Anterior cingulate cortex (tissue), 58 donors: ENCODE measurements at places on chromosomes 11 and 22.

DNA sequence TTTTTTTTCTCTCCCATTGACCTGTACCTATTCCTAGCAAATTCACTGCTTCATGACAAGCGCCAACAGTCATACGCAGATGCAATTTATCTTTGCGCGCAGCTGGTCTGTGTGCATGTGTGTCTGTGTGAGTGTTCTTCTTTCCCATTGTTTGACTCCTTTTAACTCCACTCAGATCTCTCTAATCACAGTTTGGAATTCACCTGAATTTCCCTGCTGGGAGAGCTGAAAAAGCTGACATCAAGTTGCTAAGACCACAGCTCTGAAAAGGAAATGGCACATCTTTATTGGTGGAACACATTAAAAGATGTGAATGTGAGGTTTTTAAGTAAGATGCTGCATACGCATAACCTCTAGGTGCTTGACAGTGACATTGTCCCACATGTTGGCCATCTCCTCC is 187.4 kb upstream of the MTMR2 start:
- DNase-seq, result no peak

DNA sequence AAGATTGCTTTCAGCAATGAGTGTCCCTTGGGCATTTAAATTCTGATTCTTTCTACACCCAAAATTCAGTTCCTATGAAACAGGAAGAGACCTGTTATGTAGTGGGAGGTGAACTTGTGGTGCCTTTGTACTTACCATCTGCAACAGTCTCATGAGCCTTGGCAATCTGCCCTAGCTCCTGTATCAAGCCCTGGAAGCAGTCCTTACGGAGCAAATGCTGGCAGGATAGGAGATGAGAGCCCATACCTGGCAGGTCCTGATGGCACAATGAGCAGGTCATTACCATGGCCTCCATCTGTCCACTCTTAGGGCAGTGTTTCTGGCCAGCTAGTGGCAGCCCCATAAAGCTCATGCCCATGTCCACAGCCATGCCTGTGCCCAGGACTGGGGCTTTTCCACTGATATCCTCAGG is 10.8 kb downstream of the TRIM66 start:
- DNase-seq, result peak; percentile 43

- DNase-seq, result peak; percentile 27
These were observed at the start of gene IRAG1 for GRCh38 chr11:10693509-10694081. Gene IRAG1, minus strand, starts transcription at chr11:10693755. Its CDS starts 153 bp downstream, at chr11:10693602.

- DNase-seq, result peak; percentile 66
These were observed 937 bp upstream of the EFEMP2 start for GRCh38 chr11:65873318-65874156.

GRCh38 chr11:27018902-27019529 is 21.6 kb upstream of the BBOX1 start:
- no peak for DNase-seq

- no peak for DNase-seq
These were observed 34.5 kb downstream of the TNKS1BP1 start for GRCh38 chr11:57290288-57290687.

DNA sequence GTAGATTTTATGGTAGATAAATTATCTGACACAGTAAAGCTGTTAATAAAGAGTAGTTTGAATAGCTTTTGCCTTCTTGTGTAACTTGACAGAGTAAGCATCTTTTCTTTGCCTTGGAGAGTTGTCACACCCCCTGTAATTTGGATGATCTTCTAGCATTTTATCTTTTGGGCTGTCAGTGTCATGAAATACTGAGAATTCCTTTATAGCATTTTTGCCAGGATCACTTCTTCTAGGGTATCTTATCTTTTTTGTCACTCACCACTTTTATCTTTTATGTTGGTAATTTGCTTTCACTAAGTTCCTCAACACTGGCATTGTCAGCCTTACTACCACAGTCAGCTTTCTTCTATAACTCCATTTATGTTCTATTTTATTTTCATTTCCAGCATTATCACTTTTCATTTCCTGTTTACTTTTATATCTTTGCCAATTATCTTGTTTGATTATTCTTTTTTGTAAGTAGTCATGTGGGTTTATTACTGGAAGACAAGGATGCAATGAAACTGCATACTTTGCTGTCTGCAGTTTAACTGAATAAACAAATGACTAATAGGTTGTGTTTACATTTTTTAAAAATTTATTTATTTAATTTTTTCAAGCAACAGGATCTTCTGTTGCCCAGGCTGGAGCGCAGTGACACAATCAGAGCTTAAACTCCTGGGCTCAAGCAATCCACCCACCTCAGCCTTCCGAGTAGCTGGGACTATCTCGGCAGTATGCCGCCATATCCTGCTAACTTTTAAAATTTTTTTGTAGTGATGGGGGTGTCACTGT is 28.1 kb upstream of the ACAT1 start:
- DNase-seq, result no peak

GRCh38 chr11:119784421-119784820 is 55.4 kb upstream of the NECTIN1 start:
- DNase-seq, result no peak

DNA sequence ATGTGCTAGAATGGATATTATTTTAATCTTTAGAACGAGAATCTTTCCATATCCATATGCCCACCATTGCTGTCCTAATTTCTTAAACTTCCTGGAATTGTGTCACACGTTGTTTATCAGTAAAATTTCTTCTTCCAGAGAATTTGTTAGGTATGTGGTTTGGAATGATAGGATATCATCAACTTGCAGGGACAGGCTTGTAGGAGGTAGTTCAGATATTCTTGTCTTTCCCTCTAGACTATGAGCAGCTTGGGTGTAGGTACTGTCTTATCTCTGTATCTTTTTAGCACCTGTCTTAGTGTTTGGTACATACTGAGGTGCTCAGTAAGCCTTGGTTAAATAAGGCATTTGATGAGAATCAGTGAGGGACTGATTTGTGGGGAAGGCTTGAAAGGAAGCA is 3.4 kb downstream of the CTNND1 start:
- DNase-seq, result no peak

DNA sequence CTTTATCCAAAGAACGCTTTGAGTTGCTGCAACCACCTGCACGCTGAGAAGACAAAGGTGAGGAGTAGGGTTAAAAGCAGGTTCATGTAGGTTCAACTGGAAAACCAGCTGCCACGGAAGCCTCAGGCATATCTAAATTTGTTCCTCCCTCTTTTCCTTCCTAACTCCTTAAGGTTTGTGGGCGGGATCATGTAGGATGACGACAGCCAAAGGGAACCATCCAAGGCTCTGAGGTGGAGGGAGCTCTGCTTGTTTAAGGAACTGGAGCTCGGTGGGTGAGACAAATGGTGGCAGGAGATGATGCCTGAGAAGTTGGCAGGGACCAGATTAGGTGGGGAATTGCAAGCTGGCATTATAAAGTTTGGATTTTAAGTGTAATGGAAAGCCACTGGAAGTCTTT is 60.3 kb downstream of the SPON1 start:
- no peak for DNase-seq

DNA sequence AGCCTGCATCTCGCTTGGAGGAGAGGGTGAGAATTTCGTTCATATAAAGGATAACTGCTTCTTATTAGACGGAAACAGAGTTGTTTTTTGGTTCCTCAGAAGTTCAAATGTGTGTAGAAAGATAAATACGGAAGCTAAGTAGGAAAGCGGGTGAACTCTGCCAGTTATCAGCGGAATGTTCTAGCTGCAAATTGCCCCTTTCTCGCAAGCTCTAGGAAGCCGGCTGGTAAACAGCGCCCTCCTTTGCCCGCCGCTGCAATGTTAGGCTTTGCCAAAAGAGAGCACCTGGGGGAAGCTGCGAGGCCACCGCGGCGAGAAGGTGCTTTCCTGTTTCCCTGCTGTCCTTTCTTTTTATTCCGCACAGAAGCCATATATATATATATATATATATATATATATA is 67.0 kb downstream of the IGLL5 start:
- no peak for DNase-seq

DNA sequence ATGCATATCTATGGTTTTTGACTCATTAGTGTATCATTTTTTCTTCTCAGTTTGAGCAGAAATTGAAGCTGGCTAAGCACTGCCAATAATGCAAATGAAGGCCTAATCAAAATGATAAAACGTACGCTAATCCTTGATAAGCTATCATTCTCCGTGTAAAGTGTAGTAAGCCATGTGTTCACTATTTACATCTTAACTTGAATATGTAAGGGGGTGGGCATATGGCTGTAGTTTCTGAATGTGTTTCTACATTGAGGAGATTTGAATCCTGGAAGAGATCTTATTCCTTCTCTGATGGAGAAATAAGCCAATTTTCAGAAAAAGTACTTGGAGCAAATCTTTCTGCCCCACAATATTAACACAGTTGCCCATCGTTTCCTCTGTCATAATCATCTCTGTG is 351.8 kb upstream of the ANO3 start:
- no peak for DNase-seq

- no peak for DNase-seq
These were observed 3.4 kb upstream of the NLRP10 start for GRCh38 chr11:7968686-7969085.

DNA sequence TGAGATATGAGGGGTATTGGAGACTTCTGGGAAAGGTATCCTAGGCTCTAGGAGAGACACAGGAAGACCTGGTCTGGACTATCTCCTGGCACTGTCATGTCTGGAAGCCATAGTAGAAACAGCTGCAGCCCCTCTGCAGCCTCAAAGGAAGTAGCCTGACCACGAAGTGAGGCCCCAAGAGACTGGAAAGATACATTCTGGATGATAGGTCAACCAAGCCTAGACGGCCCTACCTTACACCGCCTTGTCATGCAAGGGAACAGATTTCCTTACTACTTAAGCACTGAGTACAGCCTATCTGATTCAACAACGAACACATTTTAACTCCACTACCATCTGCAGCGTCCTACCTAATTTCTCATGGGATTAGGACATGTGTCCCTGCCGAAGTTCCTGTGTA is 31.1 kb downstream of the UQCR10 start:
- DNase-seq, result no peak

- DNase-seq, result no peak
These were observed 663 bp downstream of the MRGPRG start for GRCh38 chr11:3217818-3218482.

GRCh38 chr11:17750013-17750800 is 15.6 kb downstream of the KCNC1 start:
- no peak for DNase-seq

- no peak for DNase-seq
These were observed 24.8 kb downstream of the PTPRJ start for GRCh38 chr11:48005136-48005535.

DNA sequence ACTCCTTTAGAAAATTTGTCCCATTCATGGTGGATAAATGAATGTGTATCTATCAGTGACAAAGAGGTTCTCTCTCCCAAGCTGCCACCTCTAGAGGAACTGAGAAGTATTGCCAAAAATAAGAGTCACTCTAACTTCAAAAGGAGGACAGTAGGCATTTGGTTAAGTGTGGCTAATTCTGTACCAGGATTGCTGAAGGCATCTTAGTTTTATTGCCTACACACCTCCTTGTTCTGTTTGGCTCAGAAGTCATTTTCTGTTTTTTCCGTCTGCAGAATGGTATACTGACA is 189.0 kb upstream of the MPPED2 start:
- no peak for DNase-seq

- DNase-seq, result no peak
These were observed 57.2 kb downstream of the GRIK4 start for GRCh38 chr11:120568572-120569307.

GRCh38 chr11:11978792-11979487 is 29.5 kb downstream of the DKK3 start:
- DNase-seq, result peak; percentile 36

- DNase-seq, result no peak
These were observed 147.0 kb upstream of the API5 start for GRCh38 chr11:43164831-43165230.

DNA sequence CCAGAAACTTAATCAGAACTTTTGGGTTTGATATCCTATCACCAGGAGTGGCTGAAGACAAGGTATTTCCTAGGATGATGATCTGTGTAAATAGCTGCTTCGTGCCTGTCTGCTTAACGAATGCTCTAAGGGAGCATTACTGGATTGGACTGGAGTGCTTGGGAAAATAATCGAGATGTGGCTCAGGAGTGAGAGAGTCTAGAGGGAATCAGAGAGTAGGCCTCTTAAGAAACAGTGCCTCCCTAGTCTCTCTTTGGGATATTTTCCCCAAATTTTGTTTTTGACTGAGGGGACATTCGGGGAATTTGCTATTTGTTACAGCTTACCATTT is 2.5 kb downstream of the MAML2 start:
- DNase-seq, result no peak

- no peak for DNase-seq
These were observed 383.2 kb upstream of the LRRC4C start for GRCh38 chr11:41842673-41843072.

GRCh38 chr11:107116358-107116757 is 98.1 kb upstream of the GUCY1A2 start:
- no peak for DNase-seq

- peak; percentile 15 for DNase-seq
These were observed 103.9 kb downstream of the GGTLC2 start for GRCh38 chr22:22748297-22748743.
